ENCODE measurements at places on chromosomes 2 and 18. TPM values are rescaled to one million over a fixed set of nuclear protein-coding genes. Genes with fewer than 3 reads are reported as not detected.

The FBXO11 gene
- total RNA-seq = 68.6 TPM

The KCNF1 gene
- 0.79 TPM for total RNA-seq

The GKN1 gene
- not detected for total RNA-seq

The LDLRAD4 gene
- total RNA-seq = 38.3 TPM

The HSBP1L1 gene
- total RNA-seq = 18.9 TPM

The M1AP gene
- total RNA-seq = 1.8 TPM

The ANKRD30B gene
- total RNA-seq = not detected

DNA sequence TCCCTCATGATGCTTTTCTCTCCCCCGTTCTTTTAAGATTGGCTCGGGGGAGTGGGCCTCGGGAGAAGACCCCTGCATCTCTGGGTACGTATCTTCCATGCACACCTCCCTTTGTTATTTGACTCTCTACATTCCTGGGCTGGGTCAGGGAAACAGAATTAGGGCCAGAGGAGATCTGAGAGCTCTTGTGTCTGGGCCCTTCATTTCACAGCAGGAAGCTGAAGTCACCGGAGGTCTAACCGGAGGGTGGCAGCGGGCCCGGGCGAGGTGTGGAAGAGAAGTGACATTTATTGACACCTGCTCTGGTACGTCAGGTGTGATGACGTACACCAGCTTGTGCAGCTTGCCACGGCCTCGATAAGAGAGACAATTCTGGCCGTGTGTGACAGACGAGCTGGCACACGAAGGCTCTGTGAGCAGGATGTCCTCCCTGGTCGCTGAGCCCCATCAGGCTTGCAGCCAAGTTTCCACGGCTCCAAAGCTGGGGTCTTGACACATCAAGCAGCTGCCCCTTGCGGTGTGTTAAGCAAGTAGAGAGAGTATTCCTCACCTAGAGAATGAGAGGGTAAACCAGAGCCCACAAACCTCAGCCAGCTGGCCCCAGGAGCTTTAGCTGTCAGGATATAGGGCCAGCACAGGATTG, 30.4 kb downstream of the TOGARAM2 start:
- DNase-seq = no peak

DNA sequence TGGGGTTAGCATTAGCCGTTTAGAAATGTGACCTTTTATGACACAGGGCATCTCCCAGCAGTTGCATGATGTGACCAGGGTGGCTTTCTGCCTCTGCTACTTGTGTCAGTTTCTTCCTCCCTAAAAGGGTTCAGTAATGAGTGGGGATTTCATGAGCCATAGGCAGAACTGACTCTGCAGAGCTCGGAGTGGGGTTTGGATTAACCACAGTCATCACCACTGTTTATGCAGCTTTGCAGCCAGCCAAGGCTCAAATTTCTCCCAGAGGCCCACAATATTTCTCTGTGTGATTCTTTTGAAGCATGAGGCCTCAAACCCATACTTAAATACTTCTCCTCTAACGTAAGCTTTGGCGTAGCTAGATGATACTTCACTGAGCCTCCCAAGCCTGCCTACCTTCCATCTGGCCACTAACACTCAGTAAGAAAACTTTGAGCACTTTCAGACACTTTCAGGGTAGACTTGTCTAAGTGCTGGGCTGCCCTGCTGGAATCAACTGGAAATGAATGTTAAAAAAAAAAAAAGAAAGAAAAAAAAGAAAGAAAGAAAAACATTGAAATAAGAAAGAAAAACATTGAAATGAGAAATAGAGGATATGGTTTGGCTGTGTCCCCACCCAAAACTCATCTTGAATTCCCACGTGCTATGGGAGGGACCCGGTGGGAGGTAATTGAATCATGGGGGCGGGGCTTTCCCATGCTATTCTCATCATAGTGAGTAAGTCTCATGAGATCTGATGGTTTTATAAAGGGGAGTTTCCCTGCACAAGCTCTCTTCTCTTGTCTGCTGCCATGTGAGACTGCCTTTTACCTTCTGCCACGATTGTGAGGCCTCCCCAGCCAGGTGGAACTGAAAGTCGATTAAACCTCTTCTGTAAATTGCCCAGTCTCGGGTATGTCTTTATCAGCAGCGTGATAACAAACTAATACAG, 11.5 kb upstream of the LAPTM4A start:
- DNase-seq = no peak

- DNase-seq = no peak
These were observed 770 bp downstream of the ZNF396 start for GRCh38 chr18:35376393-35376741.

DNA sequence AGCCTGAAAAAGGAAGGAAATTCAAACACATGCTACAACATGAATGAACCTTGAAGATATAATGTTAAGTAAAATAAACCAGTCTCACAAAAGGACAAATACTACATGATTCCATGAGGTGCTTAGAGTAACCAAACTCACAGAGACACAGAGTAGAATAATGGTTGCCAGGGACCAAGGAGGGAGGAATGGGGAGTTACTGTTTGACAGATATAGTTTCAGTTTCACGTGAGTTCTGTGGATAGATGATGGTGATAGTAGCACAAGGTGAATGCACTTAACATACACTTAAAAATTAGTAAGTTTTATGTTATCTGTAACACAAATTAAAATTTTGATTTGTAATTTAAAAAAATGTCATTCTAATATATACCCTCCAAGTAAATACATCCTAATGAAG, 106.9 kb upstream of the ACVR1C start:
- no peak for DNase-seq

- DNase-seq = no peak
These were observed 156.1 kb downstream of the MSH2 start for GRCh38 chr2:47558768-47559684.

GRCh38 chr2:98835831-98836385, 100.1 kb downstream of the CRACDL start:
- DNase-seq = no peak

GRCh38 chr2:132955871-132956615, 286.0 kb upstream of the LYPD1 start:
- no peak for DNase-seq

GRCh38 chr2:69943000-69943842, 18.2 kb downstream of the ASPRV1 start:
- no peak for DNase-seq

DNA sequence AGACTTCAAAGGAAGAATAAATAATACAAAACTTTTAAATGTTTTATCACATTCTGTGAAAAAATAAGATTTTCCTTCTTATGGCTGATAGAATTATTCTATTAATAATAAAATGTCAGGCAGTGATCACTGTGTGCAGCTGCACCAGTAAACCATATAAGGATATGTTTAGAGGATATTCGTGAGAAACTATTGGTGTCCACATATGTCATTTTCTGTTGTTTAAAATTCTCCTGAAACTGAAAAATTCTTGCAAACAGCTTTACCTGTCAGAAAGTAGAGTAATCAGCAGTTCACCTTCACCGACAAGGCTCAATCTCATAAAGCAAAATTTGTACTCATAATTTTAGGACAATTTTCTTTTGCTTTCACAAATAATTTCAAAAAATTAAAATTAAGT, 170.1 kb upstream of the KCNH7 start:
- no peak for DNase-seq

Data from omental fat pad (tissue), 4 donors.